ENCODE measurements at places on chromosomes 11 and 22.

DNA sequence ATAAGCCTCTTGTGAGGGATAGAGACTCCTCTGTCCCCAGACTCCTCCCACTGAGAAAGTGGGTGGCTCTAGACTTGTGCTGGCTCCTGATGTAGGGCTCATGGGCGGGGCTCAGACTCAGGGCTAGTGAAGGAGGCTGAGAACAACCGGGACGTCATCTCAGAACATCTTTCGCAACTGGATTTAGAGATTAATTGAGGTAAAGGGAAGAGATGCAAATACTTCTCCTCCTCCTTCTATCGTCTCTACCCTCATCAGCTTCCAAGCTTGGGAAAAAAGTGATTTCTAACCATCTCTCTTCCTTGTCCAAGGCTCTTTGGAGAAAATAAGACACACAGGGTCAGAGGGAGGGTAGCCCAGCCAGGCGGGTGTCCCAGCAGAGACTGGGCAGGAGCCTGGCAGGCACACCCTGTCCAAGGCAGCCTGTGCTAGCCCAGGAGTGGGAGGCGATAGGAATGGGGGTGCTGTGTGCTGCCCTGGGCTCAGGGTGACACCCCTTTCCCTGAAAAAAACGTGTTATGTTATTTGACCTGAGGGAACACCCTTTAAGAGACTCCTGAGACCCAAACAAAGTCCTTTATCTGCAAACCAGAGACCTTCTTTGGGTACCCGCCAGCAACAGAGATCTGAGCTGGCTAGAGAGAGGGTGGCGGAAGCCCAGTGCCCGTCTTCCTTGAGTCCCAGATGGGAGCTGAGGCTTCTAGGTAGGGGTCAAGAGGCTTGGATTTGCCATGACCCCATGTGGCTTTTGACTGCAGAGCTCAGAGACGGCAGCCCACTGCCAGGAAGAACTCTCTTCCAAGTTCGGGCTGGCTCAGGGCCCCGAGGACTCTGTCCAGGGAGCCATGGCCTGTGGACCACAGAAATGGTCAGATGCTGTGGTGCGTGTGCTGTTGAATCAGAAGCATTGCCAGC is 160.9 kb downstream of the ADAMTS15 start:
- DNase-seq = no peak

DNA sequence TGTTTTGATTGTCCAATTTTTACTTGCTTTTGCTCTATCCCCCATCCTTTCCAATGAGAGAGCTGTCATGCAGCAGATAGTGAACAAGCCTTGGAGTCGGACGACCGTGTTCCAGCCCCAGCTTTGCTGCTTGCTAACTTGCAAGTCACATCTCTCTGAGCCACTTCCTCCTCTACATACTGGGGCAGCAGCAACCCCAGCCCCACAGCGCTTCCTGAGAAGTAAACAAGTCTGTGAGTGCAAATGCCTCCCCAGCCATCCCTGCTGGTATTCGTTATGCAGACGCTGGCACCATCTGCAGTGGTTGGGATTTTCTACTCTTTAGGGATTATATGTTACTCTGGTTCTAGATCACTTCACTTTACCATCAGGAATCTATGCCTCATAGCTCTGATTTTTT is 35.0 kb downstream of the TPBGL start:
- peak; percentile 18 for DNase-seq

DNA sequence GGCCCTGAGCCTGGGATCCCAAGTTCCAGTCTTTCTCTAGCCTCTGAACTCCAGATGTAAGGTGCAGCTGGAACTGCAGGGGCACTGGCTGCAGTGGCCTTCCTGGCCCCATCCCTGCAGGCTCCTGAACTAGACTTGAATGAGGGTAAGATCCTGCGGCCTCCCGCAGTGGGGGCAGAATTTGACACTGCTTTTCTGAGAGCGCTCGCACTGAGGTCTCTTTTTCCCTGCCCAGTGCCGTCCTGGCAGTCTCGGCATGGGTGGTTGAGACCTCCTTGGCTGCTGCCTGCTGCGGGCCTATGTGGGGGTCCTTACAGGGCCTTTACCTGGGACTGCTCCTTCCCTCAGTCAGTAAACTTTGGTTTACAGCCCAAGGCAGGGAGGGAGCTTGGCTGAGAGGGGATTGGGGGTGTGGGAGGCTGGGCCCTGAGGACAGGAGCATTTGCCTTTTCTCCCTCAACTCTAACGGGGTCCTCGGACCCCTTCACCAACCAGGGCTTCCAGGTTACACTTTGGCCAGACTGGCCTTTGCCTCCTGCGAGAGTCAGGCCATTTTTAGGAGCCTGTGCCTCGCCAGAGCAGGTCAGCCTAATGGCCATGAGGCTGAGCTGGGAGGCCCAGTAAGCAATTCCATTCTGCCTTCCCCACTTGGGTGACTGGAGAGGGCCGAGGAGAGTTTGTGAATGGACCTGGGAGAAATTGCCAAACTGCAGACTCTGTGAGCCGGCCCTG is 35.4 kb downstream of the FAM83F start:
- DNase-seq = no peak

- DNase-seq = no peak
Measured at GRCh38 chr11:35927682-35928081, 16.2 kb upstream of the LDLRAD3 start.

- no peak for DNase-seq
Measured at GRCh38 chr22:46500201-46500600, 37.2 kb downstream of the CELSR1 start.

DNA sequence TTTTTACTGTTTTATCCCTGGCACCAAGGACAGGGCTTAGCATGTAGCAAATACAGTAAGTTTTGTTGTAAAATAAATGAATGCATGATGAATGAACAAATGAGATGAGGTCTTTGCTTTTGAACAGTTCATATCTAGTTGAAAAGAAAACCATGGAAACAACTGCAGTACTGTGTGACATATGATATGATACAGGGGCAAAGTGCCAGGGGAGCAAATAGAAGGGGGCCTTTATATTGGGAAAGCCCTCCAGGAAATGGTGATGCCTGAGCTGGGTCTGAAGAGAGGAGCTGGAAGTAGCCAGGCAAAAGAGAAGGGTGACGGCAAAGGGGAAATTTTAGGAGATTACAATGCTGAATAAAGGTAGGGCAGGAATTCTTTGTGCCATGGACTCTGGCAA is 63.8 kb upstream of the UCP3 start:
- DNase-seq = no peak

- no peak for DNase-seq
Measured at GRCh38 chr22:49577168-49578060, 250.3 kb downstream of the BRD1 start.

GRCh38 chr11:95700471-95700817 is 89.1 kb downstream of the FAM76B start:
- DNase-seq = no peak

DNA sequence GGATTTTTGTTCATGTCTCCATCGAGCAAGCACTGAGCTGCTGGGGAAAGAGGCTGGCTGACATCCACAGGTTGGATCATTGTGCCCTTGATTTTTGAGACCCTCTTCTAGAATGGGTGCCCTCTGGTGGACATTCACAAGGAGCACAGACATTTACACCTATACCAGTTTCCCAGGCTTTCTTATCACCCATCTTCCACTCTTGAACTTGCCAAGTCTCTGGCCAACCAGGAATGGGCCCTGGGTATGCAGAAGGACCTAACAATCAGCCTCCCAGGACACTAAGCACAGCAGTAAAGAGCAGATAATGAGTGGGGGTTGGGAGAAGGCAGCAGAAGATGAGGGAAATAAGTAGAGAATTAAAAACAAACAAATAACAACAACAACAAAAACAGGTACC is 5.7 kb upstream of the INTS4 start:
- no peak for DNase-seq

DNA sequence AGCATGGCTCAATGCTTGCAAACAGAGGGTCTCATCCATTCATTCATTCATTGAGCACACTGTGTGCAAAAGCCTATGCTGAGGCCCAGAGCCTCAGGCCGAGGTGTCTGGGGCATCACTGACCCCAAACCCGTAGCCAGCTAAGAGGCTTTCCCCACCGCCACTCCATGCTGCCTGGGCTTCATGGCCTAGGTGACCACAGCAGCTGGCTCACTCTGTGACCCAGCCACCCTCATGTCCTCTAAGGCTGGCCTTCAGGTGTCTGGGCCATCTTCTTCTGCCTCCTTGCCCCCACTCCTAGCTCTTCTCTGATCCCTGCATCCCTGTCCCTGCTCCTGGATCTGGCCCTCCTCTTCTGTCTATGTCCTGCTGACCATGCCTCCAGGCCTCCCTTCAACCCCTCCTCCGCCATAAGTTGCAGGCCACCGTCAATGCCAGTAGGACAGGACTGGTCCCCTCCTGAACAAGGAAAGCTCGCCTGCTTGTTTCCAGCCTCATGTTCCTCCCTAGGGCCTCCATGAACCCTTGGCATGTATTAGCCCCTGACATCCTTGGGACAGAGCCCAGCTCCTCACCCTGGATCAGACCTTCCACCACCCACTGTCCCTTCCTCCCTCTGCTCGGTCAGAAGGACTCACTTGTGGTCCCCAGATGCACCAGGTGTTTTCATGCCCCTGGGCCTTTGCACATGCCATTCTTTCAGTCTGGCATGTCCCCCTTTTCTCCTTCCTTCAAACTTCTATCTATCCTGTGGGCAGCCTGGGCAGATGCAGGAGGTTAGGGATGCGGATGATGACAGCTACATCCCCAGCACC is 92.8 kb downstream of the MYEOV start:
- DNase-seq = no peak

- no peak for DNase-seq
Measured at GRCh38 chr11:102426000-102426399, 26.6 kb downstream of the TMEM123 start.

- DNase-seq = no peak
Measured at GRCh38 chr11:73216465-73216864, 1.6 kb upstream of the P2RY2 start.

DNA sequence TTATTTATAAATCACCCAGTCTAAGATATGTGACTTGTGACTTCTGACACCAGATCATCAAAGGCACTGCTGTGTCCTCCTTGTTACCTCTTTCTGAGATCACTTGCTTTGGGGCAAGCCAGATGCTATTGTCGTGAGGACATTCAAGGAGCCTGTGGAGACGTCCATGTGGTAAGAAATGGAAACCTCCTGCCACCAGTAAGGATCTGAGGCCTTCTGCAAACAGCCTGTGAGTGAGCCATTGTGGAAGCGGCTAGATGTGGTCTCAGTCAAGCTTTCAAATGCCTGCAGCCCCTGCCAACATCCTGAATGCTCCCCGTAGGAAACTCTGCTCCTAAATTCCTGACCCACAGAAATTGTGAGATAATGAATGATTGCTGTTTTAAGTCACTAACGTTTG is 11.7 kb upstream of the RDX start:
- DNase-seq = no peak

- no peak for DNase-seq
Measured at GRCh38 chr22:20645954-20646353, 128.0 kb upstream of the SERPIND1 start.

DNA sequence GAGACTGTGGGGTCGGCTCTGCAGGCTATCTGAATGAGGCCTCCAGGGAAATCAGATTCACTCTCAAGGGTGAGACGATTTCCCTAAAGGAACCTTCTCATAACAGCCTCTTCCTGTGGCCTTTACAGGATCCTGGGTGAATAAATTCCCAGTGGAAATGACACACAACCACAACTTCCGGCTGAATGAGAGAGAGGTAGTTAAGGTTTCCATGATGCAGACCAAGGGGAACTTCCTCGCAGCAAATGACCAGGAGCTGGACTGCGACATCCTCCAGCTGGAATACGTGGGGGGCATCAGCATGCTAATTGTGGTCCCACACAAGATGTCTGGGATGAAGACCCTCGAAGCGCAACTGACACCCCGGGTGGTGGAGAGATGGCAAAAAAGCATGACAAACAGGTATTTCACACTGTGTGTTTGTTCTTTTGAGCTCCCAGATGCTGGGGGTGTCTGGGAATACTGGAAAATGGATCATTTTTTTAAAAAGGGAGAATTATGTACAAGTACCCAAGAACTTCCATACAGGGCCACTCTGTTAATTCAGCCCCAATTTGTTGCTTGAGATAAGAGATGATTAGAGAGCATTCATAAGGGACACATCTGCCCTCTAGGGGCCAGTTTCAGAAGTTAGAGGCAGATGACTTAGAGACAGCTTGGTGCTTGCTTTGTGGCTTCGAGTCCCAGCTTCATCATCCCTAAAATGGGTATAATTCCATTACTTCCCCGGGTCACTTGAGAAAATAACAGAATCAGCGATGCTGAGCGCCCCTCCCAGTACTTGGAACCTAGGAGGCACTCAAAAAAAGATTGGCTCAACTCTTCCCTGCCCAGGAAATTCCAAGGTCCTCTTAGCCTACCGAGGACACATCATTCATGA is 10.2 kb downstream of the SERPIND1 start:
- DNase-seq = peak; percentile 16

DNA sequence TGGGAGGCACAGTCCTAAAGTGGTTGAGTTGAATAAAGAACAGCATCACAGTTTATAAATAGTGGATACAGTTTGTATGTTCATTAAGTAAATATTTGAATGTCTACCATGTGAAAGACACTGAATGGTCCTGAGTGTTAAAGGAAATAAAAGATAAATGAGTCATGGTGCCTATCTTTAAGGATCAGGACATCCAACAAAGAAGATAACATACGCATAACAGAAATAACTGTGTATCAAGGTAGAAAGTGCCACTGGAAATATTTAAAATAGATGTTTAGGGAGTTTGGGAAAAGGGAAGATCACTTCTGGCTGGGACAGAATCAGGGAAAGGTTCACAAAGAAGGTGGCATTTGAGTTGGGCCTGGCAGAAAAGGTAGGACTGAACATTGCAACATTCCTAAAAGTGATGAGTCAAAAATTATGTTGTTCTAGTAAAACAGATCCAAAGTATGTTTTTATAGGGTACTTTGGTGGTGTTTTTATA is 41.5 kb downstream of the CSTPP1 start:
- no peak for DNase-seq

- DNase-seq = peak; percentile 36
Measured at GRCh38 chr11:83194281-83195142, 1.0 kb downstream of the ANKRD42 start.

DNA sequence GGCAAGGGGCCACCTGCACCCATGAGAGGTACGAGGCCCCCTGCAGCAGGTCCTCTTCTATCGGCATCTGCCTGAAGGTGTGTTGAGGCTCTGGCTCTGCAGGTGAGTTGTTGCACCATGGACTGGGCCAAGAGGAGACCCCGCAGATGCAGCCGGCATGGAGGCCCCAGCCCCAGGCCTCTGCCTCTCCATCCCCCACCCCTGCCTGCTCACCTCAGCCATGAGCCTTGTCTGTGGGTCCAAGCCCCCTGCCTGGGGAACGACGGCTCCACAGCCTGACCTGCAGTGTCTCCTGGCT is 1386.2 kb downstream of the BRD1 start:
- DNase-seq = no peak

DNA sequence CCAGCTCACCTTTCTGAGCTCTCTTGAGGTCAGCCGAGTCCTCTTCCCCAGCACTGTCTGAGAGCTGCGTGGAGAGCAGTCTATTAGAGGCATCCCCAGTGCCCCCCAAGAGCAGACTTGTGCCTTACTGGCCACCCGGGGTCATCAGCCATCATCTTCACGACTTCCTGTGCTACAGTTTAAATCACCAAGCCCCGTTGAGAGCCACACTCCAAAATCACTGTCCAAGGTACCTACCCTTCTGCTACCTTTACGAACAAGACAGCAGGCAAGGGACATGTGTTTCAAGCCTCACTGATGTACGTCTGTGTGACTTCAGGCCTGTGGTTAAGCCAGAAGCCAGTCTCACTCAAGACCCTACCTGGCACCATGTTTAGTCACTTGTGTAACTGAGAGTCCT is 35.1 kb downstream of the MORC2 start:
- DNase-seq = no peak

GRCh38 chr11:76839311-76839710 is 21.4 kb upstream of the ACER3 start:
- DNase-seq = no peak

GRCh38 chr11:115182282-115182955 is 321.8 kb downstream of the CADM1 start:
- no peak for DNase-seq

- no peak for DNase-seq
Measured at GRCh38 chr22:19597399-19597735, 73.2 kb upstream of the CLDN5 start.
